ENCODE measurements at places on chromosomes 7 and 10.

GRCh38 chr10:3427347-3427746, 254.8 kb upstream of the PITRM1 start:
- DNase-seq = no peak

DNA sequence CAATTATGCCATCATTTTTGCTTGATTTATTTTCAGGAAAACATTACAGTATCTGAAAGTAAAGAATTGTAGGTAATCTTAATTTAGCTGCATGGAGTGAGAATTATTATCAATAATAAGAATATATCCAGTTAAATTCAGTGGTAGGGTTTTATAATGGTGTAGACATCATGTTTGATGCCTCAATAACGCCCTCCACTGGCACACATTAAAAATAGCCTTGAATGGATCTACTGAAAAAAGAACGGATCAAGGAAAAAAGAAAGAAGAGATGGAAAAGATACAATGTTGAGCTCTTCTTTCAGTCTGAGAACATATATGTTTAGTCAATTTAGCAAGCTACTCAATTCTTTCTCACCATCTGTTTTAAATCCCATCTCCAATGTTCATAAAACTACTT, 319.2 kb downstream of the CDC14C start:
- DNase-seq = no peak

GRCh38 chr10:34786464-34786863, 28.6 kb downstream of the PARD3 start:
- DNase-seq = no peak

DNA sequence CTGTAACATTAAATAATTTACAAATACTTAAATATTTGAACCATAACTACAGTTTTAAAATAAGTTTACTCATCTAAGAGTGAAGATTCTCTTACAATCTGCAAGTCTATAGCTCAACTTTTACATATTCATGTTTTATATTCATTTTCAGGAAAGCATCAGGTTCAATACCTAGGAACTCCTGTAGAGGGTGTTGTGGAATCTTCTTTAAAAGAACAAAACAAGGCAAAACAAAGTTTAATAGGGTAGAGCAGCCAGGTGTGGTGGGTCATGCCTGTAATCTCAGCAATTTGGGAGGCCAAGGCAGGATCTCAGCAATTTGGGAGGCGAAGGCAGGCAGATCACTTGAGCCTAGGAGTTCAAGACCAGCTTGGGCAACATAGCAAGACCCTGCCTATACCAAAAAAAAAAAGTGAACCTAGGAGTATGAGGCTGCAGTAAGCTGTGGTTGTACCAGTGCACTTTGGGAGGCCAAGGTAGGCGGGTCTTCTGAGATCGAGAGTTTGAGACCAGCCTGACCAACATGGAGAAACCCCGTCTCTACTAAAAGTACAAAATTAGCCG, 45.1 kb downstream of the ST8SIA6 start:
- DNase-seq = no peak

- no peak for DNase-seq
These were observed 711 bp downstream of the KIF20B start for GRCh38 chr10:89702121-89702480.

GRCh38 chr7:150357270-150357669, 11.4 kb upstream of the REPIN1 start:
- DNase-seq = no peak

GRCh38 chr7:64755865-64756264, 38.4 kb upstream of the ZNF138 start:
- no peak for DNase-seq

DNA sequence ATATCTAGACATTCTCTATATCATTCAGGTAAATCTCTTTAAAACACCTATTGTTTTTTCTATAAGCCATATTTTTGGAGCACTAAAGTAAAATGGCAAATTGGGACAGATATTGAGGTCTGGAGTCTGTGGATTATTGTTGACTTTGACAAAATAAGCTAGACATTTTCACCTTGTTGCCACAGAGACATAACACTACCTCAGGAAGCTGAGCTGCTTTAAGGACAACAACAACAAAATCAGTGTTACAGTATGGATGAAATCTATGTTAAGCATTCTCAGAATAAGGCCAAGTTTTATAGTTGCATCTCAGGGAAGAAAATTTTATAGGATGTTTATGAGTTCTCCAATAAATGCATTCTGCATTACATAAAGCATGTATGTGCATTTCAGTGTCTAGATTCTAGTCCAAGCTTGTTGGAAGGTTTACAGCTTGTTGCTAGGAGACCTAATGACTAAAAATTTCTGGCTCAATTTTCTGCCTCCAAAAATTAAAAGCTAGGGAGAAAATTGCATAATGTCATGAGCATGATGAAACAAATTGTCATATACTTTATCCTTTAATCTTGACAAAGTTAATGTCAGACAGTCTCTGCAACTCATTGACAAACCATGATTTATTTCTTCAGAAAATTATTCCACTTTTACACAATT, 18.3 kb downstream of the LIPM start:
- no peak for DNase-seq

DNA sequence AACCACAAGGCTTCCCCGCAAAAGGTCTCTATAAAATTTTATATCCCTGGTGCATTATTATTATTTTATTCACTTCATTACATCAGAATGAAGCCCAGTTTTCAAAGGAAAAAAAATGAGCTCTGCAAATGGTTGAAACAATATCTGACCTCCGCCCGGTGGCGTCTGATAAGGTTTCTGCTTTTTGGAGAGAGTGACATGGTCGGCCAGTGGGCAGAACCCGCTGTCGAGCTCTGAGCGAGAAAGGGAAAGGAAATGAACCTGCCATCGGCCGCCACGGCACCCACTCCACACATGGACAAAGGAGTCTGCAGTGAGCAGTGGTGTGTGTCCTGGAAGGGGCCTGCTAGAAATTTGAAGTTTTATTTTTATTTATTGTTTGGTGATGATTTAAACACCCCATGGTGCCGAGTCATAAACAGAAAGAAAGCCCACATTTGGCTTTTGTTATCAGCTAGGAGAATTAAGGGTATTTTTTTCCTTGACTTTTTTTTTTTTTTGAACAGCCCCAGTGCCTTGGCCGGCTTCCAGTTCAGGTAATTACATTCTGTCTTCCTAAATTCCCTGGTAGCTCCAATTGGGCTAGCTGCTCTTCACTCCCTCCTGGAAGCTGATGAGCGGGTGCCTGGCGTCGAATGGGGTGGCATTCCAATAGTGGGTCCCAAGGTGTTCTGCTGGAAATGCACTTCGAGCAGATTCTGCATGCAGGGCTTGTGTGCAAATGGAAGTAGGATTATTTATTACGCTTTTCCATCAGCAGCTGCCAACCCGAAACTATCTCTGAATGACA, 149.4 kb upstream of the MKI67 start:
- no peak for DNase-seq

- DNase-seq = no peak
These were observed 57.7 kb upstream of the PARD3 start for GRCh38 chr10:34872820-34873219.

DNA sequence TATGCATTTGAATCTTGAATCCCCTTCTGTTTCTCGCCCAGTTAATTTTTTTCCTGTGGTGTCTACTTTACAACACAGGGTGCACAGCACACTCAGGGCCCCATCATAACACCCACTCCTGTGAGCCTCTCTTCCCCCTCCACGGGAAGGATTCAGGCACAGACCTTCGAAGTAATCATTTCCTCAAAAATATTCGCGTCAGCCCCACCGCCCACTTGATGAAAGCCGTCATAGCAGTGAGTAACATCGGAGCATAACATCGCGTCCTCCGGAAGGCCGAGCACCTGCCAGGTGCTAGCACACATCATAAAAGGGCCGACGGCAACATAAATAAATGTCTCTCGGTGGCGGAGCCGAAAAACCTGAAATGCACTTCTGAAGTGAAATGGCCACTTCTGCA, 201.7 kb upstream of the ADARB2 start:
- DNase-seq = no peak

GRCh38 chr10:116752563-116752962, 10.2 kb upstream of the HSPA12A start:
- DNase-seq = no peak

GRCh38 chr7:5528071-5528814, 104.6 kb upstream of the TNRC18 start:
- DNase-seq = no peak

DNA sequence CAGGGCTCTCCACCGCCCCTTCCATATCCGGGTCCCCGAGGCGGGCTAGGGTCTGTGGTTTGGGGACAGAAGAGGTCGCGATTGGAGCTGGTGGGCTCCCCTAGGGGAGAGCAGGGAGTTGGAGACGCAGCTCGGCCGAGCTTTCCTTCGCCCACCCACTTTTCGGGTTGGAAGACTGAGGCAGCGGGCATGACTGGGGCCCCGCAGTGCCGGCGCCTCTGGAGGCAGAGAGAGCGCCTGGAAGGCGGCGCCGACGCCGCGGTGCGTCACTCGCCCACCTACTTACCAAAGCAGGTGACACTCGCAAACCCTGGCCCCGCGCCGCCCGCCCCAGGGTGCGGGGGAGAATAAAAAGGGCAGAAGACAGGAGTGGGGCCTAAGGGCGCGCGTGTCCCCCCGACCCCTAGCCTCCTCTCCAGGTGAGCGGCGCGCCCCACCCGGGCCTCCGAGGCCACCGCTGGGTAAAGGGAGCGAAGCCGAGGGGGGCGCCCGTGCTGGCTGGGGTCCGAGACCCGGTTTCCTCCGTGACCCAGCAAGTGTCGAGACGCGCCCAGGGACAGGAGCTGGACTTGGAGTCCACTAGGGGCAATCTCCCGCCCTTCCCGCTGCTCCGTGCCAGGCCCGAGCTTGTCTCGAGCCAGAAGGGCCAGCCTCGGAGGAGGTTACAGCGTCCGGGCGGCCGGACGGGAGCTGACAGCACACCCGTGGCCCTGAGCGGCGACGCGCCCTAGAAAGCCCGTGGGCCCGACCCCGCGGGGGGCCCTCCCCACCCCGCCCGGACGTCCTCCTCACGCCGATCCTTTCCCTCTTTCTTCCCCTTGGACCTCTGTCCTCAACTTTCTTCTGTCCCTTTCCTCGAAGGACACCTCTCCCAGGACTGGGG, 34.4 kb upstream of the GRID1 start:
- no peak for DNase-seq

DNA sequence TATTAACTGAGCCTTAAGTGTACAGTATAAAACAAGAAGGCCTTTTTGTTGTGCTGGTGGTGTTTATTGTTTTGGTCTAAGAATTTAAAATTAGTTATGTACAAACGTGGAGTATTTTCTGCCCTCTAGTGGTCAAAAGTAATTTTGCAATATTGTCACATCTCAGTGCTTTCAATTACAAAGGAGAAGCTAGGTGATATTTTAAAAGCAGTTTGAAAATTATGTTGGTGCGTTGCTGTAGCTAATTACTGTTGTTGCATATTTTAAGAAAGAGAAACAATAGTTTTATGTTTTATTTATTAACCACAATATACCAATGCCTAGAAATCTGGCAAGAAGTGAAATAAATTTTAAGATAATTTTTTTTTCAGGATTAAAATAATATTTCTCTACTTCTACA, 11.4 kb downstream of the NPVF start:
- DNase-seq = no peak

GRCh38 chr10:123146013-123146893, 1.7 kb upstream of the HMX2 start:
- no peak for DNase-seq

DNA sequence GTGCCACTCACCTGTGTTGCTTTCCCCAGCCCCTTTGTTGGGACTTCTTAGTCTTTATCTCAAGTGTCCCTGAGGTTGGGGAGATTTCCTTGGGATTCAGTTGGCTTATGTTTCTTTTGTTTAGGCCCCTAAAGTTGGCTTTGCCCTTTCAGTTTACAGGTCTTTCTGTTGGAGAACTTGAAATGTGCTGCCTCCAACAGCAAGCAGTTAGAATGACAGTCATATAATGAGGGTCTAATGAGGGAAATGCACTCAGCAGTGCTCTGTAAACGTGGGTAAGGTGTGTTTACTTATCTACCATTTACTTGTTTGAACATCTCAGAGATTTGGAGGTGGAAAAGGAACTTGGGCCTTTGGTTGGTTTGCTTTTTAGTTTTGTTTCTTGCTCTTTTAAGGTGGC, 191.4 kb upstream of the STK17A start:
- no peak for DNase-seq

DNA sequence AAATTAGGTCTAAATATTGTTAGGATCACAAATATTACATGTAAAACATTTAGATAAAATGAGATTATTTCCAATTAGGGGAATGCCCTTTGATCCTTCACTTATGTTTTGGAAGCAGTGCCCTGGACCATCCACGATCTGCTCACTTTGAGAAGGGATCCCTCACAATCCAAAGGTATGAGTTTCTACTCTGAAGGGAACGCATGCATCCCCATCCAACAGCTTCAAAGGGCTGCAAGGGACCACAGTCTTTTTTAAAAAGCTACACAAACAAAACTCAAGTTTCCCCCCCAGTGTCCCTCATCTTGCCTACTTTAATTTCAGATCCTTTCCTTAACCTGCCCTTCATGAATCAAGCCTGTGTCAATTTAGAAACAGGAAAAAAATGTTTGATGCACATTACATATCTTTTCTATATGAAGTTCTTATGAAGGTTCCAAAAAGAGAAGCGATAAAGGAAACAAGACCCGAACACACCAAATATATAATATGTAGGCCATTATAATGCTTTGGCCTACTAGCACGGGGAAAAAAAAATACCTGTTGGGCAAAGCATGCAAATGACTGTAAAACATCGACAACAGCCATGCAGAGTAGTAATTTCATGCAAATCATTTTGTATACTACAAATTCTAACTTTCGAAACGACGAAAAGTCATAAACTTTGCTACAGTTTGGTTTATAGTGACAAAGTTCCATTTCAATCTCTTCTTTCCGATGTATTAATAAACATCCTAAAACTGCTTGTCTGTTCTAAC, 2.0 kb downstream of the EIF3A start:
- DNase-seq = no peak

DNA sequence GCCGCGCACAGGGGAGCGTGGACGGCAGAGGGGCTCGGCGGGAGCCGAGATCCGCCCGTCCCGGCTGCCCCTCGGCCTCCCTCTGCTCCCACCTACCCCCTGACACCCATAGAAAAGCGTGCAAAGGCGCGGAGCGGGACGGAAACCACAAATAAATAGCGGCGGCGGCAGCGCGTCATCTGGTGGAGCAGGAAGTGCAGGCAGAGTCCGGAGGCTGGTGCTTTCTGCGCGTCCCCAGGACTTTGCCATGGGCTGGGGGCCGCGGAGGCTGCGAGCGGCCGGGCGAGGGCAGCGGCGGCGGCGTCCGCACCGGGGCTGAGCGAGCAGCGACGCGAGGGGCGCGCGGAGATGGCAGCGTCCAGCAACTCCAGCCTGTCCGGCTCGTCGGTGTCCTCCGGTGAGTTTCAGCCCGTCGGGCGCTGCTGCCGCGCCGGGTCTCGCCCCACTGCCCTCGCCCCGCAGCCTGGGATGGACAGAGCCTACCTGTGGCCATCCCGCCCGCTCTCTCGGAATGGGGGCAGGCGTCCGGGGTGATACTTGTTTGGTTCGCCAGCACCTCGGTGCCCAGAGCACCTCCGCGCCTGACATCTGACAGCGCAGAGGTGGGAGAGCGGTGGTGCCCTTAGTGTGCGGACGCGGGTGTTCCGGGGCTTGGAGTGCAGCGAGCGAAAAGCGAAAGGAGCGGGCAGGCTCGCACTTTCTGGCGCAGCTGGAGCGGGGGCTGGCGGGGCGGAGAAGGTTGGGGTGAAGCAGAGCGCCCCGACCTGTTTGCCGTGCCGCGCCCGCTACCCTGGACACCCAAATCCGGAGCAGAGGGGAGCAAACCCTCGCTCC, at the start of gene CHN2:
CHN2 (plus strand) TSS at position 182 of the 834 bp plus-strand sequence.
- peak; percentile 16 for DNase-seq

GRCh38 chr10:59708816-59709394, 745 bp downstream of the SLC16A9 start:
- peak; percentile 34 for DNase-seq

Data from GM12892 (cell line).